ENCODE measurements at places on chromosomes 6 and 20.
A peak's percentile ranks its signal among the peaks of the same experiment; 100 is the strongest.

GRCh38 chr6:37818536-37819176 lies 871 bp upstream of the ZFAND3 start:
- H3K36me3 ChIP-seq: no peaks in the 10 kb centered on the region
- peak; percentile 98 for DNase-seq
- H3K4me1 ChIP-seq: peaks cover 20% of the 10 kb centered on the region
- H3K27me3 ChIP-seq: no peaks in the 10 kb centered on the region

DNA sequence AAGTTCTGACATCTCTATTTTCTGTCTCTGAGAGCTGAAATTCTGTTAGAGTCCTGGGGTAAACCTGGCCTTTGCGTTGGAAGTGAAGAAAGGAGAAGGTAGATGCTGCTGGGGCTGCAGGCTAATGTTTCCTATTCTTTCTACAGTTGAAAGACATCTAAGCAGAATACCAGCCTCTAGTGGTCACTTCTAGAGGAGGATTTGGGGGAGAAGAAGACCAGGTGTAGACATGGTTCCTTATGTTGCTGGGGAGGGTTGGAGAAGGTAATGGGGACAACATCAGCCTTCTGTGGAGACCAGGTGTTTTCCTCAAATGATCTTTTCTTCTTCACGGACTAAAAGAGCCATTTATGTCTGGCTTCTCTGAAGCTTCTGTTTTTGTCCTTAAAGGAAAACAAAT lies 62.6 kb downstream of the BTBD3 start:
- no peak overlapping the region for H3K27ac ChIP-seq
- no peaks in the 10 kb centered on the region for H3K27me3 ChIP-seq
- H3K36me3 ChIP-seq: no peaks in the 10 kb centered on the region
- no peaks in the 10 kb centered on the region for H3K4me1 ChIP-seq
- no peak overlapping the region for H3K4me3 ChIP-seq

DNA sequence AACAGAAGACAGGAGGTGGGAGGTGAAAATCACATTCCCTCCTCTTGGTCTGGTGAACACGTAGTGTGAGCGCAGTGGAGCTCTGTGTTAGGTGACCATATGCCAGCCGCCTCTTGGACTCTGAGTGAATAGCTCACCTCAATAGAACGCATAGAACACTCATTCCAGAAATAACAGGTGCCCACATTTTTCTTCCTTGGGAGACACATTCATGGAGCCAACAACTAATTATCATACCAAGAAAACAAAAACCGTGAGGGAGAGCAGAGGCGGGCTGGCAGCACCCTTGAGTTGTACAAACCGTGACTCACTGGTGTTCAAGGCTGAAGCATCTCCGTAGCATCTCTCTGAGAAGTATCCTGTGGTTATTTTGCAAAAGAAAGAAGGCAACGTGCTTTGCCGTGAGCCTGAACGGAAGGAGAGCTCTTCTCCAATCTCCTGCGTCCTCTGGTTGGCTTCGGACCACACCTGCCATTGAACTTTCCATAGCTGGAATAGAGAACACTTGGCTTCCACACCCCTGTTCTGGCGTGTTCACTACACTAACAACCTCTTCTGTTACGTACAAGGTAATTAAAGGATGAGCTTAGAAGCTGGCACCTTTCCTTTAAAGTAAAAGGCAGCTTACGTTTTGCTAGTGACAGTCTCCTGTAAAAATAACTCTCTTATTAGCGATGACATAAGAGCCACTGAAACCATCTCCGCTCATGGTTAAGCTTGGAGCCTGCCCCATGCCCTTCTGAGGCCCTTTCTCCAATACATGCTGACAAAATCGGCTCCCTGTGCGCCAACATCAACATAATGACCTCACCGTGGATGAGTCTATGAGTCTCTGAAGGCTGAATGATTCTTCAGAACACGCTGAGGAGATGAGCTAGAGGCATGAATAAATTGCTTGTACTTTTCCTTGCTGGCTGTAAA lies 30.2 kb upstream of the SGK1 start:
- H3K27me3 ChIP-seq: no peaks in the 10 kb centered on the region
- no peak overlapping the region for H3K4me3 ChIP-seq
- H3K4me1 ChIP-seq: no peaks in the 10 kb centered on the region
- no peaks in the 10 kb centered on the region for H3K36me3 ChIP-seq
- H3K27ac ChIP-seq: no peak overlapping the region

- no peaks in the 10 kb centered on the region for H3K36me3 ChIP-seq
- no peaks in the 10 kb centered on the region for H3K4me1 ChIP-seq
- no peak overlapping the region for H3K4me3 ChIP-seq
- DNase-seq: no peak
Measured at GRCh38 chr6:25944688-25945574, 14.4 kb upstream of the SLC17A2 start.

DNA sequence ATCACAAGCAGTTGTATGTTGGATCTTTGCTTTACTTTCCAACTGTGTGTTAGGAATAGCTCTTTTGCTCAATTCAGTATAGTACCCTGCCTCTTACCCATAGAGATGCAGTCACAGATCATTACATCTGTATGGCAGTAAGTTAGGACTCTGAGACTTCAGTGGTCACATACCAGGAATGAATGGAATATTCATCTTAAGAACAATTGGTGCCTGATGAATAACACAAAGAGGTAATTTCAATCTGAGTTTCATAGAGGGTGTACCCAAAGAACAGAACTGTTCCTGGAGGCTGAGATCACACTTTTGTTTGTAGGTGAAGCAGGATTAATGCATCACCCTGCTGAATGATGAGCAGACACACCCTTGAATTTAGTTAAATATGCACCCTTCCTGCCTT lies 28.7 kb upstream of the KIF13A start:
- H3K36me3 ChIP-seq: no peaks in the 10 kb centered on the region
- no peak for DNase-seq

- no peaks in the 10 kb centered on the region for H3K36me3 ChIP-seq
- H3K27ac ChIP-seq: no peak overlapping the region
- peaks cover 2% of the 10 kb centered on the region for H3K4me1 ChIP-seq
- no peaks in the 10 kb centered on the region for H3K27me3 ChIP-seq
- DNase-seq: no peak
Measured at GRCh38 chr6:42400061-42400760, 51.5 kb downstream of the TRERF1 start.

DNA sequence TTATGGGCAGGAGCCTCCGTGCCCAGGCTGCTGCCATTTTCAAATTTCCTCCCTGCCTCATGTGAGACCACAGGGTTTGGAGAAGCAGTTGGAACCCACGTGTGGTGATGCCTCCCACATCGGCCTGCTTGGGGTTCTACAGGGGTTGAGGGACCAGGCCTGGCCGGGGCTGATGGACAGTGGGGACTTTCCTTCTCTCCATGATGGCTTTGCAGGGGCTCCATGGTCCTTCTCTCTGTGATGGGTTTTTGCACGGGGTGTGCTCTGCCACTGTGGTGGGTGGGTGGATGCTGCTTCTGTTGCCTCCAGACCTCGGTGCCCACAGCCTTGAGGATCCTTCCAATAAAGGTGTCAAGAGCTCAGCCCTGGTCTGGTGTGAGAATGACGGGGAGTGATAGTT lies 54.4 kb downstream of the ADNP start:
- no peak overlapping the region for H3K27ac ChIP-seq
- no peak overlapping the region for H3K4me3 ChIP-seq

GRCh38 chr6:16764188-16764950 lies 3.1 kb upstream of the ATXN1 start:
- H3K27ac ChIP-seq: no peak overlapping the region
- no peak overlapping the region for H3K4me3 ChIP-seq
- H3K36me3 ChIP-seq: no peaks in the 10 kb centered on the region
- H3K4me1 ChIP-seq: peaks cover 11% of the 10 kb centered on the region
- H3K27me3 ChIP-seq: no peaks in the 10 kb centered on the region
- no peak for DNase-seq

DNA sequence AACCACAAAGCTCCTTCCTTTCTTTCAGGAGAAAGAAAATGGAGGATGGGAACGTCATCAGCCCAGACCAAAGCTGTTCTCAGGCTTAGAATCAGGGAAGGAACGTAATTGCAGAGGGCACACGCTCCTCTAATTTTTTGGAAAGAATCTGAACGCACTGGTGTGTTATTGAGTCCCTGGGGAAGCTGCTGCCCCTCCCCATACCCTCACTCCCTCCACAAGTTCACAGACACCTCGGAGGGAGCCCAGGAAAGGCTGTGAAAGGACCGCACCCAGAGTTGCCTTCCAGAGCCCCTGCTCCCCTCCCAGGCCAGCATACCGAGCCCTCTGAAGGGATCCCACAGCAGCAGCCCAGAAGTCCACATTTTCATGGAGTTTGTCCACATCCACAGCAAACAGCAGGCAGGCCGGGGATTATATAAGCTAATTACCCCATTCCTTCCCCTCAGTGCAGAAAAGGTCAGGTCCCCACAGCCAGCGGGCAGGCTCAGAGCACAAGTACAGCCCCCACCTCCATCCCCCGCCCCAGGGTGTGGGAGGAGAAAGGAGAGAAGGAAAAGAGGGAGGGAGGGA lies 53.7 kb downstream of the ANKRD60 start:
- H3K4me3 ChIP-seq: peak overlapping the region; percentile 13
- H3K27me3 ChIP-seq: peaks cover 2% of the 10 kb centered on the region
- no peaks in the 10 kb centered on the region for H3K36me3 ChIP-seq

GRCh38 chr6:16949716-16950115 lies 152.1 kb upstream of the STMND1 start:
- no peak overlapping the region for H3K27ac ChIP-seq
- peaks cover 3% of the 10 kb centered on the region for H3K4me1 ChIP-seq
- no peaks in the 10 kb centered on the region for H3K27me3 ChIP-seq
- H3K36me3 ChIP-seq: no peaks in the 10 kb centered on the region
- no peak overlapping the region for H3K4me3 ChIP-seq

GRCh38 chr6:111205502-111205901 lies 118.2 kb downstream of the SLC16A10 start:
- no peak overlapping the region for H3K4me3 ChIP-seq
- peaks cover 2% of the 10 kb centered on the region for H3K4me1 ChIP-seq
- H3K36me3 ChIP-seq: no peaks in the 10 kb centered on the region

GRCh38 chr6:122799916-122800686 lies 11.0 kb downstream of the SMPDL3A start:
- H3K4me3 ChIP-seq: no peak overlapping the region
- peaks cover 4% of the 10 kb centered on the region for H3K4me1 ChIP-seq
- no peak overlapping the region for H3K27ac ChIP-seq

DNA sequence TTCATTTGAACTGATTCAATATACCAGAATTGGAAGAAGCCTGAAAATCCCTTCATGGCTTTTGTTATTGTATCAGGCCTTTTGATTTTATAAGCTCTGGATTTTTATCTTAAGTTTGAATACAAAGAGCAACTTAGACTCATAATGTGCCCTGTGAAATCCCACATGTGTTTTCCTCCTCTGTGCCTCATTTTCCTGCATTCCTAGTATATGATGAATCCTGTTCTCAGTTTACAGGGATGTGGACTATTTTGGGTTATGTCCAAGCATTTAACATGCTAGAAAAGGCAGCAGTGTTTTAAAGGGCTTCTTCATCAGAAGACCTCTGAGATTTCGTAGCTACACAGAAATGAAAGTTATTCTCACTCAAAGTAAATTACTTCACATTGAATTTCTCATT lies 455.0 kb downstream of the RFPL4B start:
- no peaks in the 10 kb centered on the region for H3K4me1 ChIP-seq
- no peaks in the 10 kb centered on the region for H3K36me3 ChIP-seq
- DNase-seq: no peak
- H3K27me3 ChIP-seq: no peaks in the 10 kb centered on the region

DNA sequence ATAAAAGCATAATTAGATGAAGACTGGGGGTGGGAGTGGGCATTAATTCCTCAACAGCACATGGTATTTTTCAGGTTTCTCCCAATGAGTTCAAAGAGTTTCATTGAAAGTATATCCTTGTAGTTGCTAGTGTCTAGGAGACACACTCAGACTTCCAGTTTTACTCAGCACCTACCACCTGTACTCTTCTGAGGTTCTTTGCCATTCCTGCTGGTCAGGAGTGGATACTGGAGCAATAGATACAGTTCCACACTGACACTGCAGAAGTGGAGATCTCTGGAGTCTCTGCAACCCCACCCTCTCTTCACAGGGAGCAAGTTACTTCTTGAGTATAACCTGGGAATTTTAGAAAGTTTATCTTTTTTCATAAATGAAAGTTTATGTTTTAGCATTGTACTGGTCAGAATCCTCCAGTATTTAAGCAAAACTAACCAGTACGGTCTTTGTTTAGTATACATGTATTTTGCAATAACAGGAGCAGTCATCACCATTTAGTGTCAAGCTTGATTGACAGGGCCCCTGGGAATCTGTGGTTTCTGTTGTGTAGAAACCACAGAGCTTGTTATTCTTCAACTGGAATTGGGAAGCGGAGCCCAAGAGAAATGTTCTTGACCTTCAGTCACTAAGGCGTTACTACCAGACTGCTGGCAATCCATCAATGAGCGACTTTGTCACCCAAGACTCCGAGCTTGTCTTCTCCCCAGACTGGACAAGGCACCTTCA lies 148.1 kb downstream of the ZDHHC14 start:
- H3K36me3 ChIP-seq: no peaks in the 10 kb centered on the region
- no peak overlapping the region for H3K4me3 ChIP-seq
- H3K4me1 ChIP-seq: peaks cover 12% of the 10 kb centered on the region
- H3K27ac ChIP-seq: peak overlapping the region; percentile 8
- DNase-seq: no peak

DNA sequence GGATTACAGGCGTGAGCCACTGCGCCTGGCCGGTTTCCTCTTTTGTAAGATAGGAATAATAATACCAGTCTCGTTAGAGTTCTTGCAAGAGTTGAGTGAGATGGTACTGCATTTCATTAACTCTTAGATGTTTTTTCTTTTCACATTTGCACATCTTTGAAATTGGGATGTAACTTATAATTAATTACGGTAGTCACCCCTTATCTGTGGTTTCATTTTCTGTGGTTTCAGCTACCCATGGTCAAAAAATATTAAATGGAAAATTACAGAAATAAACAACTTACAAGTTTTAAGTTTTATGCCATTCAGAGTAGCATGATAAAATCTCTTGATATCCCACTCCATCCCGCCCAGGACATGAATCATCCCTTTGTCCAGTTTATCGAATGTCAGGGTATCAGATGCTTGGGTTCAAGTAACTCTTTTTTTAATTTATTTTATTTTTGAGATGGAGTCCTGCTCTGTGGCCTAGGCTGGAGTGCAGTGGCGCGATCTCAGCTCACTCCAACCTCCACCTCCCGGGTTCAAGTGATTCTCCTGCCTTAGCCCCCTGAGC lies 15.4 kb downstream of the PTK7 start:
- no peaks in the 10 kb centered on the region for H3K27me3 ChIP-seq
- H3K36me3 ChIP-seq: no peaks in the 10 kb centered on the region
- H3K4me3 ChIP-seq: no peak overlapping the region
- H3K27ac ChIP-seq: no peak overlapping the region
- H3K4me1 ChIP-seq: peaks cover 11% of the 10 kb centered on the region
